Progenitor cell of endocrine pancreas (in vitro differentiated cells): ENCODE measurements at places on chromosomes 6 and 20. TPM values are rescaled to one million over a fixed set of nuclear protein-coding genes. Genes with fewer than 3 reads are reported as not detected.

DNA sequence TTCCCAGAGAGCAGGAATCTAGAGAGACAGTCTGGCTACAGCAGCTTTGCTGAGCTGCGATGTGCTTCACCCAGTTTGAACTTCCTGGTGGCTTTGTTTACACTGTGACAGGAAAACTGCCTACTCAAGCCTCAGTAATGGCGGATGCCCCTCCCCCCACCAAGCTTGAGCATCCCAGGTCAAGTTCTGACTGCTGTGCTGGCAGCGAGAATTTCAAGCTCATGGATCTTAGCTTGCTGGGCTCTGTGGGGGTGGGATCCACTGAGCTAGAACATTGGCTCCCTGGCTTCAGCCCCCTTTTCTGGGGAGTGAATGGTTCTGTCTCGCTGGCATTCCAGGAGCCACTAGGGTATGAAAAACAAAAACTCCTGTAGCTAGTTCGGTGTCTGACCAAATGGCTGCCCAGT lies 91.0 kb upstream of the ESR1 start:
- DNase-seq: no peak
- no peak overlapping the region for H3K27ac ChIP-seq
- H3K36me3 ChIP-seq: peaks cover 5% of the 10 kb centered on the region
- no peak overlapping the region for H3K4me3 ChIP-seq
- H3K27me3 ChIP-seq: no peaks in the 10 kb centered on the region
- H3K4me1 ChIP-seq: peaks cover 3% of the 10 kb centered on the region

DNA sequence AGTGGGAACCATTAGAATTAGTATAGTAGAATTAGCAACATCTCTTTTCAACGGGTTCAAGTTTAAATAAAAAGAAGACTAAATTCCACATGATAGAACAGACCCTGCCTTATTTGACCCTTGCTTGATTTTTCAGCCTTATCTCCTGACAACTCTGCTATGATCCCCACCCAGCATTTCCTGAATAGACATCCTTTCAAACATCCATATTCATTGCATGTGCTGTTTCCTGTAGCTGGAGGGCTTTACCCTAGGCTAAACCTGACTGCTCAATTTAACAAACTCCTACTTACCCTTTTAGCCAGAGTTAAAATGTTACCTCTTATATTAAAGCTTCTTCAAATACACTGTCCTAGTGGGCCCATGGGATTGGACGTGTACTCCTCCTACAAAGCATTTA lies 594.8 kb upstream of the ARID1B start:
- no peaks in the 10 kb centered on the region for H3K27me3 ChIP-seq
- no peak for DNase-seq
- H3K36me3 ChIP-seq: no peaks in the 10 kb centered on the region
- H3K4me3 ChIP-seq: no peak overlapping the region
- H3K4me1 ChIP-seq: no peaks in the 10 kb centered on the region

The HAO1 gene
- total RNA-seq: not detected in 2 replicates

The EPB41L2 gene
- total RNA-seq: 61.6 and 62.7 TPM in 2 replicates

GRCh38 chr20:46545077-46545826 lies 5.2 kb downstream of the OCSTAMP start:
- H3K27me3 ChIP-seq: no peaks in the 10 kb centered on the region
- no peaks in the 10 kb centered on the region for H3K4me1 ChIP-seq
- no peaks in the 10 kb centered on the region for H3K36me3 ChIP-seq
- no peak for DNase-seq
- H3K4me3 ChIP-seq: no peak overlapping the region
